ENCODE measurements at places on chromosomes 1 and 21.

GRCh38 chr1:40622936-40623629, 42.4 kb downstream of the RIMS3 start:
- DNase-seq: no peak

GRCh38 chr1:35660581-35661473, 19.5 kb upstream of the PSMB2 start:
- DNase-seq: no peak

DNA sequence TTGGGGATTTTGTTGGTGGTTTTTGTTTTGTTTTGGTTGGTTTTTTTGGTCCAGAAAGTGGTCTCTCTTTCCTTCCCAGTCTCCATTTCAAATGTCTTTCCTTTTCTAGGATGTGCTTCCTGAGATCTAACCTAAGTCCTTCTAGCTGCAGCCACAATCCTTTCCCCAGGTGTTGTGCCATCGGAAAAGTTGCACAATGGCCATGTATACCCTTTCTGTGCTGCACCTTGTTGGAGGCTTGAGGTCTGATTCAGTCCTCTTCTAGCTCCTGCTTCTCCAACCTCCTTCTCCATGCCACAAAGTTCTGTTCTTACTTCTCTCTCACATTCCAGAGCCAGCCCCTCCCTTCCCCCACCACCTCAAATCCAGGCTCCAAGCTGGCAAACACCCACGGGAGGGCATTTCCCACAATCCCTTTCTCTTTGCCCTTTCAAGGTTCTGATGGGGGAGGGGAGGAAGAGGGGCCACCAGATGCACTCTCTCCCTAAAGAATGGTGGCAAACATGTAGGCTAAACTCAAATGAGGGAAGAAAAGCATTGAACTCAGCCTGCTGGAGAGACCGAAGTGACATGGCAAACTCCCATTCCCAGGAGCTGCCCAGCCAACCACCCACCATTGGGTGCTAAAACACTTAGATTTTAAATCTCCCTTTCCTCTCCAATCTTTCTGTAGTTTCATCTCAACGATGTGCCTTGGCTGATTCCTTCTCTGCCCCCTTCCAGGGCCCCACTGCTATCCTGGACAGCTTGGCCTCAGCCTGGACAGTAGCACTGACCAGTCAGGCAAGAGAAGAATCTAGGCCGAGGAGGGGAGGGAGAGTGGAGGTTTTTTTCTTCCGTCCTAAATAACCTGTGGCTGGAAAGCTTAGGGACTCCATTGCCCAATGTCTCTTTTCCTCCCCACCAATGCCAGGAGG, 2.9 kb downstream of the KCNJ10 start:
- DNase-seq: no peak

GRCh38 chr1:48889082-48889481, 112.4 kb upstream of the BEND5 start:
- peak; percentile 52 for DNase-seq

- DNase-seq: peak; percentile 16
Measured at GRCh38 chr21:16942703-16943102, 570.1 kb upstream of the CXADR start.

DNA sequence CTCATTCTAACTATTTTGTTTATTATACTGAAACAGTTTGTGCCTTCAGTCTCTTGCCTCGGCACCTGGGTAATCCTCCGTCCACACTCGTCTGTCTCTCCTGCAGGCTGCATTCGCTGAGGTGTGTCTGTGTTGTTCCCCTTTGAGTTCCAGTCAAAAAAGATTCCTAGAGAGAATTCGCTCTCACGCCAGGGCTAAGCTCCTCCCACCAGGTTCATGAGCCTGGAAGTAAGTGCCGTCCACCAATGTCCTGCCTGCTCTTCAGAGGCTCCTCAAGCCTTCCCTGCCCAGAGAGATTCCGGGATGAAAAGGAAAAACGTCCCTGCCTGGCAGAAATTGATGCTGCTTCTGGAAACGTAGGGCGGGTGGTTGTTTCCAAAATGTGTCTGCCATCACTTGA, 12.9 kb downstream of the KIAA2013 start:
- no peak for DNase-seq

- DNase-seq: no peak
Measured at GRCh38 chr1:186323865-186324264, 51.2 kb downstream of the TPR start.

- DNase-seq: no peak
Measured at GRCh38 chr1:158017800-158018595, 24.6 kb downstream of the KIRREL1 start.

DNA sequence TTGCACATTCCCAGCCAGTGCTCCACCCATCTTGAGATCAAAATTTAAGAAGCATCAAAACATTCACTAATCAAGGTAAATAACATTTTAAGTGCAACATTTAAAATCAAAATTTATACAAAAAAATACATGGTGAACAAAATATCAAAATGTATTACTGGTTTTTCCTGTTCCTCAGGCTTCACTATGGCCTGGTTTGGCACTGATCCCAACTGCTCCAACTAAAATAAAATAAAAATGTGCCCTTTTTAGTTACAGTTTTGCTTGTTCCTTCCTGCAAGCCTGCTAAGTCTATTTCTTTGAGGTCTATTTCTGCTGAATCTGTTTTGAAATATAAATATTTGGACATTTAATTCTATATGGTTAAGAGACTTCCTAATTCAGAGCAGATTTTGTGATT, 54.9 kb downstream of the ADAMTS1 start:
- DNase-seq: no peak

DNA sequence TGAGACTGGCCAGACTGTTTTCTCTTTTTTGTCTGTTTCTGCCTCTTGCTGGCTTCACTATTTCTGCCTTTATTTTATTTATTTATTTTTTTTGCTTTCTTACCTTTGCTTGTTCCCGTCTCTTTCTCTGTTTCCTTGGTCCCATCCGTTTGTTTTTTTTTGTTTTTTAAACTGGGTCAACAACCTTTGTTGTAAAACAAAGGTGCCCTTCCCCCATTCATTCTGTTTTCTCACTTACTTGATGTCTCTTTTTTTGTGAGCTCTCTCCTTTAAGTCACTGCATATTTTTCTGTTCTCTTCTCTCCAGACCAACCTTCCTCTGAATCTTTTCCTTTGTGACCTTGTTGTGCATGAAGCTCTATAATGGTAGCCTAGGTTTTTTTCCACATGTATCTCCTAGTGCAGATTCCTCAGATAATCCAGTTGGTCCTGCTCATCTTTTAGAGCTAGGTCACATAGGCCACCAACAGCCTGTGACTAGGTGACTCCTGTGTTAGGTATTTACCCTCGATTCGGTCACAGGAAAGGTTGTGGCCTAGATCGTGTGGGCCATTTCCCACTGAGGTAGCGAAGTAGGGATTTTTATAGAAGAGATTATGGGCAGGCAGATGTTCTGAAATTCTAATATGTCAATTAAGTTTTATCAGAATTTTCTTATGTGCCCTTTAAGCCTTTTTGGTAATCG, 15.9 kb downstream of the GNAI3 start:
- DNase-seq: no peak

GRCh38 chr1:160113407-160113806, 2.2 kb upstream of the ATP1A2 start:
- DNase-seq: no peak

DNA sequence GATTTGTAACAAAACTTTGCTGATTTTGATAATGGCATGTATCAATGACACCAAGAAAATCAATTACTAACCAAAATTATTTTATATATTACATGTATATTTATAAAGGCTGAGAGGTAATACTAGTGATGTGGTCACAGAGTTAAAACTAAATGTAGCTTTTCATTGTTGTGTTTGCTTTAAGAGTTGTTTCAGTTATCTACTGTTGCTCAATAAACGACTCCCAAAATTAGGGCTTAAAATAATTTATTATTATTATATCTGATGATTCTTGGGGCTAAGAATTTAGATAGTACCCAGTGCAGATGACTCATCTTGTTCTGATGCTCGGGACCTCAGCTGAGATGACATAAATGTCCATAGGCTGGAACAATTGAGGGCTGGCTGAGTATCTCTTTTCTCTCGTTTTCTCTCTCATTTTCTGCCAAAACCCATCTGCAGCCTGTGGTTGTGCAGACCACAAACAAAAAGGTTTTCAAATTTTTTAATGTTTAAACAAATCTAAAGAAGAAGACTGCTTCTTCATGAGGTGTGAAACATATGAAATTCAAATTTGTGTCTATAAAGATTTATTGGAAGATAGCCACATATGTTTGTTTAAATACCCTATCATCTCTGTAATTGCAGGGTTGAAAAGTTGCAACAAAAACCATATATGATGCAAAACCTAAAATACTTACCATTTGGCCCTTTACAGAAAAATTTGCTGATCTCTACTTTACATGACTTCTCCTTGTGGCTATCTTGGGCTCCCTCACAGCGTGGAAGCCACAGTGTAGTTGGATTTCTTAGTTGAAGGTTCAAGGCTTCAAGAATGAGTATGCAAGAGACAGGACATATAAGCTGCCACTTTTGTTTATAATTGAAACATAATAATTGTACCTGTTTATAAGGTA, 14.8 kb upstream of the PTPRC start:
- DNase-seq: no peak

DNA sequence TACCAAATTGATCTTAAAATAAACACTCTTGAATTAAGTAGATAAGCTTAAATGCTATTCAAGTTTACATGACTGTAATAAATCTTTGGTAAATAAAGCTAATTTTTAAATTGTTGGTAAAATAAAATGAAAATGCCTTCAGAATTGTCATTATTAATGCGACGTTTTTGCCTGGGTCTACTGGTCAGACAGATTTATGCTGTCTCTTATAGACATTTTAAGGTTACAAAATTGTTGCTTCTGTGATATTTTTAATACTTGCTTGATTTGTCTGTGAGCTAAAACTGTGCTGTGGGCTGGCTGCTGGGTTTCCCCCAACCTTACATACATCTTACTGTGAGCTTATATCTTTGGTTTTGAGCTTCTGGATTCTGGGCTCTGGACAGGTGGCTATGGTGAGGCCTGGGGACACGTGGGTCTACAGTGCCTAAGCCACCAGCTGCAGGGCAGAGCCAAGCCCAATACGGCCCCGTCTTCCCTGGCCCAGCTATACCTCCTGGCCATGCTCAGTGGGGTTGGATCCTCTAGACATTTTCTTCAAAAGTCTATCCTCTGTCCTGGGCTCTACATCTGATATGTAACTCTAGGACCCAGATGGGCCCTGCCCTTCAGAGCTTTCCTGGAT, 81.4 kb downstream of the ETS2 start:
- no peak for DNase-seq

Measured in NCI-H2171 treated with DMSO at 0.1 percent for 48 hours (cell line).